CD4-positive, alpha-beta T cell treated with Interleukin-17A for 1 hour (primary cell): ENCODE measurements at places on chromosomes 16 and 17.

GRCh38 chr17:65434878-65435277, 126.6 kb downstream of the AXIN2 start:
- no peak for DNase-seq

- no peak for DNase-seq
Observed at GRCh38 chr17:14827396-14827919, 437.7 kb downstream of the PMP22 start.

- no peak for DNase-seq
Observed at GRCh38 chr17:47401100-47401499, 77.3 kb downstream of the EFCAB13 start.

DNA sequence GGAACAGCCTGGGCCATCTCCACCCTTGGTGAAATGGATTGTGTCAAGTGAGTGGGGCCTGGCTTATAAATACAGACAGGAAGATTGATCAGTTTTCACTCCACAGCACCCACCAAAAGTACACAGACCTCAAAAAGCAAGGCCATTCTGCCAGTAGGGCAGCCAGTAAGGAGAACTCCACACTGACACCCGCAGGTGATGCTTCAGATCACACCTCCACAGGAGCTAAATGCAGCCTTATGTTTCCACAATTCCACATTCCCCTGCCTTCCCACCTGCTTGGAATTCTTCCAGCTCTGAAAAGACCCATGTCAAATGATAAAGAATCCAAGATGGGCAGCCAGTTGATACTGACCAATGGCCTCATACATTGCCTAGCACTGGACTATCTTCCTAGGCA, 191.1 kb downstream of the ZFHX3 start:
- no peak for DNase-seq
